CD4-positive, alpha-beta T cell treated with Interleukin-1 beta for 1 hour (primary cell): ENCODE measurements at places on chromosomes 4 and X.

- DNase-seq: no peak
Measured at GRCh38 chrX:130848763-130849162, 54.2 kb downstream of the ENOX2 start.

GRCh38 chrX:106933538-106933961, 13.3 kb downstream of the CLDN2 start:
- no peak for DNase-seq

DNA sequence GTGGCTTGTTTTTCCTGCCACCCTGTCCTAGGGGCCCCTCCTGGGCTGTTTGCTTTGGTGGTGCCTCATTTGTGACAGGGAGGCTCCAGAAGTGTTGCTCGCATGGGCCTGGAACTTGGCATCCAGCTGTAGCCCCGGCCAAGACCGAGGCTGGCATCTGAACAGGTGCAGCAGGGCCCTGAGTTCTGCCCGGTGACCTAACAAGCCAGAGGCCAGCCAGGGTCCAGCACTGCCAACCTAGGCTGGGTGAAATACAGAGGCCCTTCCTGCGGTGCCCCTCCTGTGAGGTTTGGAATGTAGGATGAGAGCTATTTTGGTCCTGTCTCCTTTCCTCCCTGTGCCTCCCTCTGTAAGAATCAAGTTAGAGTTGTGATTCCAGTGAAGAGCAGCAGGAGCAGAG, 58.5 kb downstream of the STARD8 start:
- DNase-seq: no peak

DNA sequence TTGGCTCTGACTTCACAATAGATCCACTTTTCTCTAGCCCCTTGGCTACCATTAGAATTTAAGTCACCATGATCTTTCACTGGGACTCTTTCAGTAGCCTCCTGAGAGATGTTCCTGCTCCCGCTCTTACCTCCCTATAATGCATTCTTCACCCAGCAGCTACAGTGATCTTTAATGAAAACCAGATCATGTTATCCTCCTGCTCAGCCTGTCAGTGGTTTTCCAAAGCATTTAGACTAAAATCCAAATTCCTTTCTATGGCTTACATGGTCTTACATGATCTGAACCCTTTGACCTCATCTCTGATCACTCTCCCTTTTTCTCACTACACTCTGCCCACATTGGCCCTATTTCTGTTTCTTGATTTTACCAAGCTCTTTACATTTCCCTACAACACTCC, 18.3 kb upstream of the RPS6KA3 start:
- DNase-seq: no peak

DNA sequence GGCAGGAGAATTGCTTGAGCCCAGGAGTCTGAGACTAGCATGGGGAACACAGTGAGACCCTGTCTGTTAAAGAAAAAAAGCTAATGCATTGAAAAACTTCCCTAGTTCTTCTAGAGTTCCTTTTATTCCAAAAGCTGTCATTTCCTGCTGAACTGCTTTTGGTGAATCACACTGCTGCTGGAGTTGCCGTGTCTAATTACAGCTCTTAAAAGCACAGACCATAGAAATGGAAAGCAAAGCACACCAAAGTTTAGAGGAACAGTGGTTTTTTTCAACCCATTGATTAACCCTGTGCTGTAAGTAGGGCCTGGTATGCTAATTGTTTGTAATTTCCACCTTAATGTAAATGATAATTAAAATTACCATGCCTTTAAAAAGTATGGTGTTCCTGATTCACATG, 52.4 kb downstream of the SEPTIN11 start:
- no peak for DNase-seq

GRCh38 chr4:15444879-15445547, 17.2 kb downstream of the C1QTNF7 start:
- no peak for DNase-seq

DNA sequence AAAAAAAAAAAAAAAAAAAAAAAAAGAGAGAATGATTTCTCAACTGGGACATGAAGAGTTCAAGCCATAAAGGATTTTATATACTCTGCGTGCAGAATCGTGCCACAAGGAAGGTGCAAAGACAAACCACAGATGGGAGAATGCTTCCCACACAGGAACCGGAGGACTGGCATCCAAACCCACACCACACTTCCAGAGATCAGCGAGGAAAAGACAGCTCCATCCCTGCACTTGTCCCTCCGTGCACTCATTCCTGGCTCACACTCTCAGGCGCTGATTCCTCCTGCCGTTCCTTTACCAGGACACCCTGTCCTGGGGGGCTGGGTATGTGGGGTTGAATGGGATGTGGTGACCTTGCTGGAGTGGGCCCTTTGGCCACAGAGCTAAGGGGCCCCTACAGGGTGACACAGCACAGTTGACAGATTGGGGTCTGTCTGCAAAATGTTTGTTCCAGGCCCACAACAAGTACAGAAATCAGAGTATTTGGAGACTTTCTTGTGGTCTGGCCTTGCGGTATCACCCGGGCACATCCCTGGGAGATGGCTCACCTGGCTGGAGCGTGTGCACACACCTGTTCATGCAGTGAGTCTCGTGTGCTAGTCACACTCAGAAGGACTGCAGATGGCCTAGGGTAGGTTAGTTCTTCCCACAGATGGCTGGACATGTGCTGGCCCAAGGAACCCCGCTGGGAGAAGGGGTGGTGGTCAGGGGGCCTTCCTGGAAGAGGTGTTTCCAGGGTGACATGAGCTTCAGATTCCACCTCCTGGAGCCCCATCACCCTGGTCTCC, 55.4 kb upstream of the GPR78 start:
- no peak for DNase-seq

DNA sequence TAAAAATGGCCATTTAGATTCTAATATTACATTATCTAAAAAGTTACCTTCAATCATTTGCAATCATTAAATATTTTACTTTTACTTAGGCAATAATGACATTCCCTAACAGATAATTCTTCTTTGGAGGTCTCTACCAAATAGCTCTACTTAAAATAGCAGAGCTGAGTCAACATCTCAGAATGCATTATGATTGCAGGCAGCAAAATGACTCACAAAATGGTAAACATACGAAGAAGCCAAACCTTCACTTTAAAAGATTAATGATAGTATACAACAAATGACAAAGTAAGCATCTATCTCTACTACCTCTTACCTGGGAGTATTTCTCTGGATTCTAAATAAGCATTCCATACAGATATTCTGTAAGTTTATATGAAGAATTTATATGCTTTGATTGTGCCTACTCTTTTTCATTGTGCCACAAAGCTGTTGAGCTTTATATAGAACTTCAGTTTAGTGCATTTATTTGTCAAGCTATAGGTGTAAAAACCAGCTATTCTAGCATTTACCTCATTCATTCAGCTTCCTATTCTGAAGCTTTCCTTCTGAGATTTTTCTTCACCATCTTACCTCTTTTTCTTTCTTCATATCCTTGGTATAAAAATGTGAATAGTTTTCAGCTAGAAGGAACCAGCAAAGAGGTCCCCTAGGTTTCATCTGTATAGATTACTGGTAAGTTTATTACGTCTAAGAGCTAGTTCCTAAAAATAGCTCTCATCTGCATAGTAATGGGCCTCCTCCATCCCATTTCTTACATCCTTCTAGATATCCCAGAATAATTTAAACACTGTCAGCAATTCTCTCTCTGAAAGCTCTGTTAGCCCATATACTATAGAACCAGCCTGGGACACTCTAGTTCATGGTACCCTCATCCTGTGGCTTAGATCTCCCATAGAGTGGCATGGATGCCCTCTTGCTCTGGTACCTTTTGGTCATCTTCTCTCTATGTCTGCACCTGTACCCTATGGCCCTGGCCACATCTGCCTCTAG, 17.2 kb upstream of the SPCS3 start:
- no peak for DNase-seq

DNA sequence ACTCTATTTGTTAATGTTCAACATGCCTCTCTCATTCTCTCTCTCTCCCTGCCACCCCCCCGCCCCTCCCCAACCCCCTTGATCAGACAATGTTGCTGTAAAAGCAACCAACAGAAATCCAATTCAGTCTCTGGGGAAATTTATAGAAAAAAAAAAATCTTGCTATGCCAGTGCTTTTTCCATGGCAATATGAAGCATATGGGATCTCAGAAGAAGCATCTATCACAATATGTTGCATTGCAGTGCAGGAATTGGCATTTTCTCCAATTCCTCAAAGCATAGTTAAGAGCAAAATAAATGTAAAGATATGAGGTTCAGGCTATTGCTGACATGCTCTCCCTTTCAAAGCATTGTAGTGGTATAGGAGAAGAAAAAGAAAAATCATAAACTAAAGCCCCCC, 90.9 kb upstream of the LDB2 start:
- no peak for DNase-seq

DNA sequence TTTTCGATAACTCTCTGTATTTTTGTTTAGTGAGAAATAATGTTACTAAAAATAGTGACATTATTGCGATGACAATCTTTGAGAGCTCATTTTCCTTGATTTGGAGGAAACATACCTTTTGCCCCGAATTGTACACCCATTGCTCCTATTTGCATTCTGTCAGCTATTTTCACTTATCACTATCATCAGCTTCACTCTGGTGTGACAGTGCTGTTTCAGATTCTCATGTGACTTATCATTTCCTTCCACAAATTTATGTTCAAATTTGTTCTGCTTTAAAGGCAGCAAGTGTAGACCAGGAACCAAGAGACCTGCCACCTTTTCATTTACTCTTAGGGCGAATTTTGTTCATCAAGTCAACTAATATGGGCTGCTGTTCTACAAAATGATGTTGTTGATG, 179.4 kb downstream of the RBM46 start:
- no peak for DNase-seq

- DNase-seq: peak; percentile 0
Measured at GRCh38 chr4:1204828-1205585, 32.6 kb upstream of the SPON2 start.

- DNase-seq: no peak
Measured at GRCh38 chr4:147542229-147542990, 61.5 kb downstream of the EDNRA start.

GRCh38 chr4:106369456-106370060, 980 bp upstream of the GIMD1 start:
- peak; percentile 5 for DNase-seq

GRCh38 chr4:138891631-138892031, 124.0 kb upstream of the NOCT start:
- no peak for DNase-seq

DNA sequence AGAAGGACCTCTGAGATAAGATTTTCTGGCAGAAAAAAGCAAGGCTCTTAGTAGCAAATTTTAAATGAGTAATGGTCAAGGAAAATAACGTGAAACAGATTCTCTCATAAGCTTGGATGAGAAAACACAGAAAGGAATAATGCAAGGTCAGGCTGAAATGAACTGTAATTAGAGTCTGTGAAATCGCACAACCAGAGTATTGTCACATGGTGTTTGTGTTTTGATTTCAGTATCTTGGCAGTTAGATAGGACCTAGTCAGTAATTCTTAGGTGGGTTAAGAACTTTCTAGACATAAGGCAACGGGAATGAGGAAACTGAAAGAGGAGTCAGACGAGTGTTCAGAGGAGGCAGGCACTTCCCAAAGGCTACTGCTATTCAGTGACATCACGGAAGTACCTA, 34.6 kb downstream of the LIMCH1 start:
- no peak for DNase-seq

DNA sequence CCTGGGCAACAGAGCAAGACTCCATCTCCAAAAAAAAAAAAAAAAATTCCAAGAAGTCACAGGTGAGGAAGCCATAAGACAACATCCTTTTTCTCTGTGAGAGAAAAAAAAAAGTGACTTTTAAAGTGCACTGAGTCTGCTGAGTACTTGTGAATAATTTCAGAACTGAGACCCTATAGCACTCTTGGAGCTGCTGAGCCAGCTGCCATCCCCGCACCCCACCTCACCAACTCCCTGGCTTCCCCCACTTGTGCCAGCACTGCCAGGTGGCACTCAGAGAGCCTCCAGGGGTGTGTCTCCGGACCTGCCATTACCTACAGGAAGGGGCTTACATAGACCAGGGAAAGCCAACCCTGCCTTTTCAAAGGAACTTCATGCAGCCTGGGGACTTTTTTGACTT, 39.2 kb upstream of the HS3ST1 start:
- DNase-seq: no peak

DNA sequence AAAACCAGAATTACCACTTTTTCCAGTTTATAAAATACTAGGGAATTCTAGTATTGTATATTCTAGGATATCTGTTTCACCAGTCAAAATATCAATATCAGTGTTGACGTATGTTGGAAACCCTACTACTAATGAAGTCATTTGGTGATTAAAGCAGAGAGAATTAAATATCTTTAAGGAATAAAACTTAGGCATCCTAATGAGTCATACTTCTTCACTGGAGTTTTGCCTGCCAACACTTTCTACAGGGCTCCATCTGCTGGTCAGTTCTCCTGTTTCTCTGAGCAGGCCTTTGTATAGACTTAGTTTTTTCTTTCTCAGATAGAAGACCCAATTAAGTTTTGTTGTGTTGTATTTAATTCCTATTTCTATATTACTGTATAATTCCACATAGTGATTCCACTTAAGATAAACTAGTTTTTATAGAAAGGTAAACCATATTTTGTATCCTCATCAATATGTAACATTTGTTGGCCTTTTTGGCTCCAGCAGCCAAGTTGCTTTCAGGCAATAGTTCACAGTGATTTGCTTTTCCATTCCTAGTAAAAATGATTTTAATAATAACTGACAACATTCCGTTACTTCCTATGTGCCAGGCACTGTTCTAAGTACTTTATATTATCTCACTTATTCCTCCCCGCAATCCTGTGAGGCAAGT, 3.5 kb downstream of the AP1AR start:
- peak; percentile 58 for DNase-seq

DNA sequence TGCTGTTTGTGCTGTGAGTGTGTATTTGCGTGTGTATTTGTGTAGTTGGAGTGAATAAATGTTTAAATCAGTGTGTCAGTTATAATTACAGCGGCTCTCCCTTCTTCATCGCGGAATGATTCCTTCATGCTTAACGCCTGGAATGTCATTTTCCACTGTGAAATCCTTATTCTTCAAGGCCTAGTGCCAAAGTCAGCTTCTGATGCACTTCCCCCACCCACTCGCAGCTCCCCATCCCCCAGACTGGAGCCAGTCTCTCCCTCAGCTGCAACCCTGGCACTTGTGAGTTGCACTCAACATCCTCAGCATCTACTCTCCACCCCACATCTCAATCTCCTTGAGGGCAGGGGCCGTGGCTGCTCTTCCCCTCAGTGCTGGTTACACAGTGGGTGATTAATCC, 583.0 kb downstream of the BCOR start:
- no peak for DNase-seq

DNA sequence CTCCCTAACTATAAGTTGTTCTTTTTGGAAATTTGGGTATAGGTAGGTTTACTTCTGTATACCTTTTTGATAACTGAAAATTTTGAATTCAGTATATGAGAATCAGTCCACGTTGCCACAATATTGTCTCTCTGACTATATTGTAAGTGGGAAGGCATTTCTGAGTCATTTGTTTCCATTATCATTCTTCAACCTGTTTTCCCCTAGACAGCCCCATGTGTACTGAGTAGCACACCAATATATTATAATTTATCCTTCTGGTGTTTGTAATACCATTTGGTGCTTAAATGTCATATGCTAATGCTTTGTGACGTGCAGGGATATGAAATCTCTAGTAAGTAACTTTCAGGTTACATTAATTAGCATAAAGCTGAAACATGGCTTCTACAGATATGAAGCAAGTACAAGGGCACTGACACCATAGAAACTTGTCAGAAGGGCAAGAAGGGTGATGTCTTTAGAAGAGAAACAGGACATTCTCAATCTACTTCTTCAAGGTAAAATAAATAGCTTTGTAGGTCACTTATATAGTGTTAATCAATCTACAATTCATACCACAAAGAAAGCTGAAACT, 27.7 kb downstream of the PAK3 start:
- DNase-seq: no peak

- DNase-seq: no peak
Measured at GRCh38 chrX:153459986-153460385, 10.4 kb downstream of the HAUS7 start.

- DNase-seq: no peak
Measured at GRCh38 chr4:8779490-8779932, 92.1 kb downstream of the HMX1 start.
